ENCODE measurements at places on chromosomes 6 and 20. TPM values are rescaled to one million over a fixed set of nuclear protein-coding genes. Genes with fewer than 3 reads are reported as not detected.

LY86 gene
- 0.67 TPM for total RNA-seq

DNA sequence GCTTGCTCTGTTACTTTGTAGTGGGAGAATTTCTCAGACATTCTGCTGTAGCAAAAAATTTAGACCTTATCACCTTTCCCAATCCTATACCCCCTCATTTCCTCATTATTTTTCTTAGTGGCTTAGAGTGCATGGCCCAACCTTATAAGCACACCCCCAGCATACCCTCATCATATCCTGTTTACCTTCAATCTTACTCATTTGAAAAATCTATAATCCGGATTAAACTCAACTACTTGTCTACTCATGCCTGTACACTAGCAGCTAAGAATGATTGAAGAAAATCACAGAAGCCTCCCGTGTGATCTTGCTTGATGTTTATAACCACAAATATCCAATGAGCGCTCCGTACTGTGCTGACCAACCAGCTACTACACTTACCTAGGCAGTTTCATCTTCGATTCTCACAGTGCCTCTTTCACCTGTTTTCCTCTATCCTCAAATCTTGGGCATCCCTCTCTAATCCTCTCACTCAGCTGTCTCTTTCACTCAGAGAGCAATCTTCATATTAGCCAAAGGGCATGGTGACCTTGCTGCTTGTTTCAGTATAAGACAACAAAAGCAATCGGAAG lies 36.6 kb downstream of the AIG1 start:
- no peak for DNase-seq

DNA sequence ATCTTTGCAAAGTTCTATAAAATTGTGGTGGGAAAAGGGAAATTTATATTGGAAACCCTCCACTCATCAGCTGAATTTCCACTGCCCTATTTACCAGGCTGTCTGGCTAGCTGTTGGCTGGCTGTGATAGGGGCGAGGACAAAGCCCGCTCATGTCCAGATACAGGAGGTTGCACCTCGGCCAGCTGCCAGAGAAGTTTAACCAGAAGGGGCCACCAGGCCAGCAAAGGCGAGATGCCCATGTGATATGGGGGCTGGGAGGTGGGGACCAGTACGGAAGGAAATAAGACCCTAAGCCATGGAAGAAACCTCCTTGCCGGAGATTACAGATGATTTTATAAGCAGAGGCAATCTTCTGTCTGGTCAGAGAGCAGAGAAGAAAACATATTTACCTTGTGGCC lies 143.8 kb downstream of the FNDC1 start:
- no peak for DNase-seq

GRCh38 chr20:14672066-14672465 lies 334.7 kb upstream of the FLRT3 start:
- DNase-seq = no peak

FRK gene
- 10.8 TPM for total RNA-seq

DNA sequence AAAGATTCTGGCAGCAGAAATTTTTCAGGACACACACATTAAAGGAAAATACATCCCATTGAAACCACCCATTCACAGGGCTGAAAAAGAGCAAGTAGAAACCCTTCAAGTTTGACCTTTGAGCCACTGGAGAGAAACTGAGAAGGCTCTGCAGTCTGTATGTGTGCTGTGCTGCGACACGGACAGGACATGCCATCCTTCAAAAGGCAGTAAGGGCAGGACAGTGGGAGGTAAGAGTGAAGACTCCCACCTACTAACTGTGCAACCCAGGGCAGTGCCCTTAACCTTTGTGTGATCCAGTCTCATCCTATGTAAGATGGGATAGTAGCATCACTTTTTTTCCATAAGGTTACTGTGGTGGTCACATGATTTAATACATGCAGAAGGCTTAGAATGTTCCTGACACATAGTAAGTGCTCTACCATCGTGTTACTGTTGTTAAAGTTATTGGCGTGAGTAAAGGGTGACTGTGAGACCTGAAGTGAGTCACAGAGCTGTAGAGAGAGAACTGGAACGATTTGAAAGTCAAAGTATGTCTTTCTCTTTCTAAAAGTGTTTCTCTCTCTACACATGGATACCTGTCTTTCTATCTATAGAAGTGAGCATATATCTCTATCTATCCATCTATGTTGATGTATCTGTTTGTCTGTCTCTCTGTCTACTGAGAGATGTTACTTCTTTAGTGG lies 153.7 kb upstream of the OLIG3 start:
- no peak for DNase-seq

GRCh38 chr6:143676437-143677045 lies 1.2 kb upstream of the PHACTR2 start:
- no peak for DNase-seq

GRCh38 chr6:156955494-156956183 lies 178.5 kb downstream of the ARID1B start:
- DNase-seq = peak; percentile 74

DNA sequence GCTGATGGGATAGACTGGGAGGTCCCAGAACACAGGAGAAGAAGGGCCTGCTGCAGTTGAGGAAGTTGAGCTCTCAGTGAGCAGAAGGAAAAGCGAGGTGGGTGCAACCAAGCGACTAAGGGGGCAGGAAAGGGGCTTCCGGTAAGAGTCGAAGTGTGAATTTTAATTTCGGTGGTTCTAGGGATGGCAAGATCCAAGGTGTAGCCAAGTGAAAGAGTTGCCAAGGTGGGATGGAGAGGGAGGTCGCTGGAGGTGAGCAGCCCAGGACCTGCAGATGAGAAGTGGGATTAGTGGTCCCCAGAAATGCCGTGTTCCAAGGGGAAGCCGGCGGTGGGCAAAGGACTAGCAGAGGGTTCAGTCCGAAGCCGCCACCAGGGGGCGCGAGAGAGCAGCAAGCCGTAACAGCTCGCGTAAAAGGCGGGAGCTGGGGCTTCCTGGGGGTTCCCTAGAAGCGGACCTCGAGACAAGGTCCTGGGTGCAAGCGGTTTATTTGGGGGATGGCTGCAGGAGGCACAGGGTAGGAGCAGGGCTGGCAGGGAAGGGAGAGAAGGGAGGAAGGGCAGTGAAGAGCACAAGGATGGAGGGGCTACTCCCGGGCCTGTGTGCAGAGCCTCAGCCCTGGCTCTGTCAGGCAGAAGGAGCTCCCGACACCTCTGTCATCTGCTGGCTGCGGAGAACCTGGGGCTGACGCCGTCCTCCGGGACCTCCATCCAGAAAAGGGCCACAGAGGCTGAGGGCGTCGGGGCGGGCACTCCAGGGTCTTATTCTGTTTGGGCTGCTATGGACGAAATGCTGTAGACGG lies 103.6 kb downstream of the PAX1 start:
- DNase-seq = peak; percentile 58

- DNase-seq = no peak
Measured at GRCh38 chr6:35432291-35432690, 19.8 kb upstream of the FANCE start.

FNDC11 gene
- total RNA-seq = 0.17 TPM

GRCh38 chr6:25992413-25993340 lies 30.1 kb downstream of the TRIM38 start:
- DNase-seq = peak; percentile 96

- DNase-seq = no peak
Measured at GRCh38 chr20:54619682-54620081, 144.3 kb downstream of the DOK5 start.

GRCh38 chr6:167791091-167791779 lies 35.5 kb upstream of the AFDN start:
- DNase-seq = no peak

- DNase-seq = no peak
Measured at GRCh38 chr6:142802124-142802523, 142.9 kb downstream of the HIVEP2 start.

EBF4 gene
- 3.8 TPM for total RNA-seq

DNA sequence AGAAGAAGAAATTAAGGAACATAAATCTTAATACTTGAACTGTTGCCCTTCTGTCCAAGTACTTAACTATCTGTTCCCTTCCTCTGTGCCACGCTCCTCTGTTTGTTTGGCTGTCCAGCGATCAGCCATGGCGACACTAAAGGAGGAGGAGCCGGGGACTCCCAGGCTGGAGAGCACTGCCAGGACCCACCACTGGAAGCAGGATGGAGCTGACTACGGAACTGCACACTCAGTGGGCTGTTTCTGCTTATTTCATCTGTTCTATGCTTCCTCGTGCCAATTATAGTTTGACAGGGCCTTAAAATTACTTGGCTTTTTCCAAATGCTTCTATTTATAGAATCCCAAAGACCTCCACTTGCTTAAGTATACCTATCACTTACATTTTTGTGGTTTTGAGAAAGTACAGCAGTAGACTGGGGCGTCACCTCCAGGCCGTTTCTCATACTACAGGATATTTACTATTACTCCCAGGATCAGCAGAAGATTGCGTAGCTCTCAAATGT lies 17.1 kb downstream of the IRF4 start:
- DNase-seq = peak; percentile 66

DNA sequence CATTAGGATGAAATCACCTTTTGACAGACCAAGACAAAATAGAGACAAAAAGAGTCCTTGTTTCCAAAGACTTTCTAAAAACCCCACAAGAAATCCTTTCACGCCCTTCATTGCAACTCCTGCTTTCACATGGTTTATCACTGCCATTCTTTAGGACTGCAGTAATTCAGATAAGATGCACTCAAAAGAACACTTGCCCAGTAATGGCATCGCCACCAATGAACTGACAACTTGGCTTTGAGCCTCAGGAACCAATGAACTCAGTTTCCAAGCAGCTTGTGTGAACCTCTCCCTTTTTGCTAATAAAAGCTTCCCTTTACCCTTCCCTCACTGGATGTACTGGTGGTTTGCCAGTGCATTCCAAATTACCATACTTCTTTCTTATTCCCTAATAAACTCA lies 21.8 kb downstream of the OSTM1 start:
- DNase-seq = no peak

DNA sequence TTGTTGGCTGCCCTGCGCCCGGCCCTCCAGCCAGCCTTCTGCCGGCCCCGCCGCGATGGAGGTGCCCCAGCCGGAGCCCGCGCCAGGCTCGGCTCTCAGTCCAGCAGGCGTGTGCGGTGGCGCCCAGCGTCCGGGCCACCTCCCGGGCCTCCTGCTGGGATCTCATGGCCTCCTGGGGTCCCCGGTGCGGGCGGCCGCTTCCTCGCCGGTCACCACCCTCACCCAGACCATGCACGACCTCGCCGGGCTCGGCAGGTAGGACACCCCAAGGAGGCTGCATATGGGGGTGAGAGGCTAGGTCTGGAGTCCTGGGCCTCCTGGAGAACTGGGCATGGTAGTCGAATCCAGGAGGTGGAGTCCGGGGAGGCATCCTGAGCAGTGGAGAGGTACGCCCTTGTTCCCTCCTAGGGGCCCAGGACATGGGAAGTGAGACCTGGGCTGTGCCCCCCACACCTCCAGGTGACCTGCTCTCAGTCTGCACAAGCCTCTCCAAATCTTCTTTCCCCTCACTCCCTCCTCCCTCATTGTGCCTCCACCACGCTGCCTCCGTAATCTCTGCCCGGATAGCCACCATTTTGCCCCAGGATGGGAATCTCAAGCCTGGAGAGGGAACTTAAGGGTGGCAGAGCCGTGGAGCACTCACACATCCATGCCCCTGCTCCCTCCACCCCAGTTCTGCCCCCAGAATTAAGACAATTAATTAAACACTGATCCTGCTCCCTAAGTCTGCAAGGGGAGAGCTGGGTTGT lies 541 bp downstream of the CDC25B start:
- DNase-seq = peak; percentile 34

PI16 gene
- 11.5 TPM for total RNA-seq

GRCh38 chr6:125832391-125833117 lies 41.8 kb downstream of the NCOA7 start:
- no peak for DNase-seq

- DNase-seq = no peak
Measured at GRCh38 chr20:45993197-45993951, 15.3 kb upstream of the MMP9 start.
